ENCODE measurements at places on chromosomes 1 and 21. TPM values are rescaled to one million over a fixed set of nuclear protein-coding genes. Genes with fewer than 3 reads are reported as not detected.

The LCE1A gene
- not detected for total RNA-seq

The HSPA6 gene
- 2.1 TPM for total RNA-seq

The SLC35F3 gene
- 0.16 TPM for total RNA-seq

The PGD gene
- total RNA-seq, result 37.6 TPM

The LY9 gene
- 0.62 TPM for total RNA-seq

The LRRC42 gene
- total RNA-seq, result 31.4 TPM

All from gastroesophageal sphincter (tissue), 4 donors.